ENCODE measurements at places on chromosomes 1 and 21. TPM values are rescaled to one million over a fixed set of nuclear protein-coding genes. Genes with fewer than 3 reads are reported as not detected.
A peak's percentile ranks its signal among the peaks of the same experiment; 100 is the strongest.

S100A14 gene
- total RNA-seq, result not detected

DNA sequence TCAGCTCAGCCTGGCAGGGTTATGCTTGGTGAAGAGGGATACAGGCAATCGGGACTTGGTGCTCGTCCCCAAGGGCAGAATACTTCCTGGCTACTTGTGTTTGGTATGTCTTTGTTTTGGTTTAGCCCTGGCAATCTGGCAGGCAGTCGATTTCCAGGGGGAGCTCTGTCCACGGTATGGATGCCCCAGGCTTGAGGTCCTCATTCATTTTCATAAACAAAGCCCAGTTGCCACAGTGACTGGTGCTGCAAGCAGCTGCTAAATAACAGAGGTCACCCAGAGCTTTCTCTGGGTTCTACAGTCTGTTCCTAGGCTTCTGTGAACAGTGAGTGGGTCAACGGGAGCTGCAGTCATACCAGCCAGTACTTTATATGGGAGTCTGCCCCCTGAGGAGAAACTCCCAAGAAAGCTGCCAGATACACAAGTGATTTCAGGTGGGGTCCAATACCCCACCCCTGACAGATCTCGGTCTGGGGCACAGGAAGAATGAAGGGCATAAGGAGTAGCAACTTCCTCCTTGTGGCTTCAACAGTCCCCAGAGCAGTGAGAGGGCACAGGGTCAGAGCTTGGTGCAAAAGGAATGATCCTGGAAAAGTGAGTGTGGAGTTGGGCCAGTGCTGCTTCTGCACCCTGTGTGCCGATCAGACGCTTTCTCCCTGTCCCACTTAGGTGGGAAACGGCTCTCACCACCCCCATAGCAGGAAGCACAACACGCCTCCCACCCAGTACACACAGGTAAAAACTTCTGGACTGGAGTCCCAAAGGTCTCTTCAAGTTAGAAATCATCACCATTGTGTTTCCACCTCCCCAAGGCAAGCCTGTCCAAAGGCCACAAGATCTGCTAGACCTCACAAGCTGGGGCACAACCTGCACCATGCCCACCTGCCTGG is 55.5 kb downstream of the TGFBR3 start:
- peaks cover 4% of the 10 kb centered on the region for H3K36me3 ChIP-seq
- peaks cover 13% of the 10 kb centered on the region for H3K4me1 ChIP-seq
- no peak for DNase-seq
- peak overlapping the region; percentile 26 for H3K27ac ChIP-seq

GRCh38 chr1:150138044-150138443 is 11.7 kb upstream of the PLEKHO1 start:
- DNase-seq, result no peak
- peaks cover 5% of the 10 kb centered on the region for H3K36me3 ChIP-seq
- no peaks in the 10 kb centered on the region for H3K27me3 ChIP-seq
- H3K4me3 ChIP-seq, result no peak overlapping the region
- H3K27ac ChIP-seq, result no peak overlapping the region

GRCh38 chr1:117097443-117097842 is 24.1 kb downstream of the TRIM45 start:
- no peak overlapping the region for H3K4me3 ChIP-seq
- no peak for DNase-seq
- H3K4me1 ChIP-seq, result peaks cover 20% of the 10 kb centered on the region
- no peaks in the 10 kb centered on the region for H3K27me3 ChIP-seq

GRCh38 chr1:57258557-57259325 is 165.1 kb downstream of the DAB1 start:
- no peak overlapping the region for H3K4me3 ChIP-seq
- no peaks in the 10 kb centered on the region for H3K27me3 ChIP-seq
- no peaks in the 10 kb centered on the region for H3K4me1 ChIP-seq
- no peak overlapping the region for H3K27ac ChIP-seq
